Activated B cell treated with CpG ODN at 0.5 μM for 24 hours (primary cell): ENCODE measurements at places on chromosomes 6 and 20. TPM values are rescaled to one million over a fixed set of nuclear protein-coding genes. Genes with fewer than 3 reads are reported as not detected.

The DTD1 gene
- 26.3 and 27.5 TPM in 2 replicates for total RNA-seq

The PACRG gene
- total RNA-seq: not detected in 2 replicates

The DEFB116 gene
- not detected in 2 replicates for total RNA-seq

The MYCT1 gene
- not detected in 2 replicates for total RNA-seq

The PLG gene
- 0.27 and 0.31 TPM in 2 replicates for total RNA-seq

The RNF39 gene
- total RNA-seq: not detected in 2 replicates

The TXNDC5 gene
- total RNA-seq: 68.2 TPM in 2 replicates

The MRAP2 gene
- not detected in 2 replicates for total RNA-seq

The CBLN4 gene
- total RNA-seq: not detected in 2 replicates
